ENCODE measurements at places on chromosomes 5 and 9.

GRCh38 chr5:2575292-2575691, 176.2 kb downstream of the IRX2 start:
- DNase-seq, result peak; percentile 42

DNA sequence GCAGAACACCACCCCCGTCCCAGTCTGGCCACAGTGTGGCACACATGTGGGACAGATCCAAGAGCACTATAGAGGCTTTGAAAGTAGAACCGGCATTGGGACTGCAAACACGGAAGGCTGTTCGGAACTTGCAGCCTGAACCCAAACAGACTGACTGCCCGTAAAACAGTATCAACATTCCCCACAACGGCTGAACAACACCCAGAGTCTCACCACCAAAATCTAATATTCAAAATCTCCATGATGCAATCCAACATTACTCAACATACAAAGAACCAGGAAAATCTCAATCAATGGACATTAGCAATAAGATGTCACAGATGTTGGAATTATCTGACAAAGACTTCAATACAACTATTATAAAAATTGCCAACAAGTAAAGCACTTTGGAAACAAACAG, 82.3 kb downstream of the ROR2 start:
- no peak for DNase-seq

- DNase-seq, result no peak
Observed at GRCh38 chr9:76438841-76439588, 20.0 kb upstream of the GCNT1 start.

DNA sequence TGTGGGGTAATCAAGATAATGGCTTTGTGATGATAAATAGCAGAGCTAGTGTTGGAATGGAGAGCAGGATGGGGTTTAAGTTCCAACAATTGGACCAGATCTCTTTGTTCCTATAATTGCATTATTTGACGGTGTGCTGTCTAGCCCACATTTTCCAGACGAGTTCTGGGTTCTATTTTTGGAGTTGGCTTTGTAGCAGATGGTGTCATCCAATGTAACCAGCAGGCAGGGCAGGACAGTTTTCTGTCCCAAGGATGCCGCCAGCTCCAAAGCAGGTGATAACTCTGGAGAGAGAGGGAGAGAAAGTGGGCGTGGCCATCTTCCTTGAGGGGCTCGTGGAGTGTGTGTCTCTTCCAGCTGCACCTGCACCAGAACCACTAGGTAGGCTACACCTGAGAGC, 251.3 kb downstream of the KIF4B start:
- DNase-seq, result no peak

- no peak for DNase-seq
Observed at GRCh38 chr5:109324931-109325330, 84.8 kb downstream of the PJA2 start.

DNA sequence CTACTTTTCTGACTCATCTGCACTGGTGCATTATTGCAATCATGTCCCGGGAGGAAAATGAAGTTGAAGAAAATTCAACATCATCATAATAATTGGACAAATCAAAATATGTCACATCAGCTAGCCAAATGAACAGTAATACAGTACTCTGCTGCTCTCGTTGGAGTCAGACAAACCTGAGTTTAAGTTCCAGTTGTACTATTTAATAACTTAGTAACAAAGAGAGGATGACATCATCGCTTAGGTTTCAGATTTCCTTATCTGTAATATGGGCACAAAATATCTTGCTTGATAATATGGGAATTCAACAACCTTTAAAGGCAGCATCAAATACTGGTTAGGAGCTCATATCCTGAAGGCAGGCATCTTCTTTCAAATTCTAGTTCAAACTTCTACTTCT, 1248.9 kb upstream of the ACO1 start:
- no peak for DNase-seq

GRCh38 chr5:127353796-127354195, 63.2 kb downstream of the MEGF10 start:
- DNase-seq, result no peak

- DNase-seq, result no peak
Observed at GRCh38 chr9:110410961-110411360, 73.3 kb upstream of the TXNDC8 start.

DNA sequence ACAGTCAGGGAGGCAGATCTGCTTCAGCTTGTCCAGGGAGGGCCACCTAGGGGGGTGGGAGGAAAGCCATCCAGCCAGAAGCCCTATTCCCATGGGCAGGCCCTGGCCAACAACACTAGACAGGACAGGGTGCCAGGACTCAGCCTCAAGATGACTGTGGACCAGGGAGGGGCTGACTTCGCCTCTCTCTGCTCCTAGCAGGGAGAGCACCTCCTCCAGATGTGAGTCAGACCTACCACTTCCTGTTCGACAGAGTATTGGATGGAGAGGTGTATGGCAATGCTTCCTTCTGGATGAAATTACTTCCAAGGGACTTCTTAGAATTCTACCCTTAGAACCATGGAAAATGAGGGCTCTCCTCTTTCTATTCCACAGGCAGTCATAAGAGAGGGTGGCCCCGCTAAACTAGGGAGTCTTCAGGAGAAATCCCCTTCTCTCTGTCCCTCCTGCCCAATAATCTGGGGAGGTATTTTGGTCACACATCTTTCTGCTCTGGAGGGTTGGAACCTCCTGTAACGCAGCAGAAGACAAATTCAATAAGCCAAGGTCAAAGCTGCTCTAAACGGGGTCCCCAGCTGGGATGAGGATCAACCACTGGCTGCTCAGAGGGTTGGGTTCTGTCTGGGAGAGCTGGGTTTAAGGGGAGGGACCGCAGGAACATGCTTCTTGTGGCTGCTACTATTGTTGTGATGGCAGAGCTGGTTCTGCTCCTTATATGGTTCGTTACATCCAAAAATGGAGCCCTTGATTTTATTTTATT, 23.2 kb upstream of the RCL1 start:
- DNase-seq, result no peak
